ENCODE measurements at places on chromosomes 3 and 15. TPM values are rescaled to one million over a fixed set of nuclear protein-coding genes. Genes with fewer than 3 reads are reported as not detected.

DNA sequence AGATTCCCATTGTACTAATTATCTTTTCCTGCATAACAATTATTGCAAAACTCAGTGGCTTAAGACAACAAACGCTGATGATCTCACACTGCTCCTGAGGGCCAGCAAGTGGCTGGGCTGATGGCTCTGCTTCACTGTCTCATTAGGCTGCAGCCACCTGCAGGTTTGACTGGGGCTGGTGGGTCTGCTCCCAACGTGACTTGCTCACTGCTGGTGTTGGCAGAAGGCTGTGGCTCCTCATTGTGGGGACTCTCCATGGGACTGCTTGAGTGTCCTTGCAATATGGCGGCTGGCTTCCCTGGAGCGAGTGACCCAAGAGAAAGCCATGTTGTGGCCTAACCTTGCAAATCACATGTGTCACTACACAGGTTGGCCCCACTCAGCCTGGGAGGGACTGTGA lies 71.1 kb downstream of the PLXNA1 start:
- no peaks in the 10 kb centered on the region for H3K27me3 ChIP-seq
- H3K27ac ChIP-seq, result no peak overlapping the region
- no peaks in the 10 kb centered on the region for H3K4me1 ChIP-seq
- H3K36me3 ChIP-seq, result no peaks in the 10 kb centered on the region
- H3K4me3 ChIP-seq, result no peak overlapping the region
- peak; percentile 7 for DNase-seq

DNA sequence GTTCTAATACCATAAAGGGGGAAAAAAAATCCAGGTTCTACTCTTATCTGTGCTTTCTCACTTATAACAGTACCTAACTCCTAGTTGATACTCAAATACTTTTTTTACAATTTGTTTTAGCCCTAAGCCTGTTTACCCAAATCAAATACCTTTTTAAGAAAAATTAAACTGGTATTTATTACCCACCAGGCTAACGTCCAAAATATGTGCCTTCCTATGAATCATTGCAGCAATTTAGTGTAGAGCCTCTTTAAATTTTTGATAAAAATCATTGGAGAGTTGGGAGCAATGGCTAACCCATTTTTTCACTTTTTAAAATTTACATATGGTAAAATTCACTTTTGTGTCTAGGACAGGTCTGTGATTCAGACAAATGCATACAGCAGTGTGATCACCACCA lies 27.9 kb downstream of the FILIP1L start:
- no peaks in the 10 kb centered on the region for H3K4me1 ChIP-seq
- DNase-seq, result no peak
- H3K27me3 ChIP-seq, result no peaks in the 10 kb centered on the region
- no peak overlapping the region for H3K4me3 ChIP-seq

DNA sequence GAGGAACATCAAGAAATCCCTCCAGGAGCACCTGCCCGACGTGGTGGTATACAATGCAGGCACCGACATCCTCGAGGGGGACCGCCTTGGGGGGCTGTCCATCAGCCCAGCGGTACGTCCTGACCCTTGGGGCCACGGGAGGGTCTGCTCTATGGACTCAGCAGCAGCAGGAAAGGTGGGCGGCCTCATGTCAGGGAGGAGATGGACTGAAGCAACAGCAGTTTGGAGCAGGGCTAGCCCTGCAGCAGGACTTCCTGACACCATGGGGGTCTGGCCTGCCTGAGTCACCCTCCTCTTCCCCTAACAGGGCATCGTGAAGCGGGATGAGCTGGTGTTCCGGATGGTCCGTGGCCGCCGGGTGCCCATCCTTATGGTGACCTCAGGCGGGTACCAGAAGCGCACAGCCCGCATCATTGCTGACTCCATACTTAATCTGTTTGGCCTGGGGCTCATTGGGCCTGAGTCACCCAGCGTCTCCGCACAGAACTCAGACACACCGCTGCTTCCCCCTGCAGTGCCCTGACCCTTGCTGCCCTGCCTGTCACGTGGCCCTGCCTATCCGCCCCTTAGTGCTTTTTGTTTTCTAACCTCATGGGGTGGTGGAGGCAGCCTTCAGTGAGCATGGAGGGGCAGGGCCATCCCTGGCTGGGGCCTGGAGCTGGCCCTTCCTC lies 24.2 kb downstream of the HDAC11 start:
- H3K4me3 ChIP-seq, result no peak overlapping the region
- peak; percentile 20 for DNase-seq
- H3K27ac ChIP-seq, result no peak overlapping the region
- H3K27me3 ChIP-seq, result no peaks in the 10 kb centered on the region

GRCh38 chr3:188272481-188273372 lies 118.8 kb downstream of the LPP start:
- no peaks in the 10 kb centered on the region for H3K27me3 ChIP-seq
- H3K4me3 ChIP-seq, result no peak overlapping the region
- DNase-seq, result no peak
- no peaks in the 10 kb centered on the region for H3K36me3 ChIP-seq
- H3K4me1 ChIP-seq, result peaks cover 60% of the 10 kb centered on the region

GRCh38 chr3:88180398-88180999 lies 30.7 kb downstream of the C3orf38 start:
- H3K4me3 ChIP-seq, result no peak overlapping the region
- H3K27ac ChIP-seq, result no peak overlapping the region
- H3K27me3 ChIP-seq, result no peaks in the 10 kb centered on the region
- H3K4me1 ChIP-seq, result no peaks in the 10 kb centered on the region
- DNase-seq, result no peak
- no peaks in the 10 kb centered on the region for H3K36me3 ChIP-seq

- no peak for DNase-seq
- peaks cover 3% of the 10 kb centered on the region for H3K27me3 ChIP-seq
- H3K4me1 ChIP-seq, result no peaks in the 10 kb centered on the region
- no peak overlapping the region for H3K4me3 ChIP-seq
- H3K27ac ChIP-seq, result no peak overlapping the region
- no peaks in the 10 kb centered on the region for H3K36me3 ChIP-seq
Observed at GRCh38 chr3:10757821-10758130, 58.3 kb upstream of the SLC6A11 start.

The CADPS gene
- 3.6 TPM for total RNA-seq

The P2RY1 gene
- 8.4 TPM for total RNA-seq

- H3K27me3 ChIP-seq, result no peaks in the 10 kb centered on the region
- H3K36me3 ChIP-seq, result no peaks in the 10 kb centered on the region
- H3K4me3 ChIP-seq, result no peak overlapping the region
- H3K4me1 ChIP-seq, result no peaks in the 10 kb centered on the region
- no peak overlapping the region for H3K27ac ChIP-seq
Observed at GRCh38 chr3:123833398-123833785, 50.7 kb downstream of the MYLK start.

GRCh38 chr3:47601281-47601680 lies 22.6 kb upstream of the CSPG5 start:
- no peak overlapping the region for H3K4me3 ChIP-seq
- H3K27ac ChIP-seq, result no peak overlapping the region
- no peaks in the 10 kb centered on the region for H3K36me3 ChIP-seq

DNA sequence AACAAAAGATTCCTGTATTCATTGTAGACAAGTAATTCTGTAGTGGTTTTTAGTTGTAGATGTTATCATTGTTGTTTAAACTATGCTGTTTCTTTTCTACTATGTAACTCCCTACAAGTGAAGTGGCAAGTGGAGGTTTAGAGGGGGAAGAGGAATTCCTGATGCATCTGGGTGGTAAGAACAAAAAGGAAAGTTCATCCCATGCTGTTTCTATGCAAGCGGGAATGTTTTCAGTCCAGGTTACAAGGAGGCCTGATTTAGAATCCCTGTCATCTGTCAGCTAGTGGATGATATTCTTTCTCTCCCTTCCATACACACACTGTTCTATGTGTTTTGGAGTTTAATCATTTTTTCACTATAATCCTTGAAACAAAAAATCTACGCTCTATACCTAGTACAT lies 67.4 kb downstream of the IMPG2 start:
- no peak overlapping the region for H3K27ac ChIP-seq
- no peaks in the 10 kb centered on the region for H3K27me3 ChIP-seq
- no peak overlapping the region for H3K4me3 ChIP-seq
- DNase-seq, result no peak

The STAC gene
- 0.44 TPM for total RNA-seq

DNA sequence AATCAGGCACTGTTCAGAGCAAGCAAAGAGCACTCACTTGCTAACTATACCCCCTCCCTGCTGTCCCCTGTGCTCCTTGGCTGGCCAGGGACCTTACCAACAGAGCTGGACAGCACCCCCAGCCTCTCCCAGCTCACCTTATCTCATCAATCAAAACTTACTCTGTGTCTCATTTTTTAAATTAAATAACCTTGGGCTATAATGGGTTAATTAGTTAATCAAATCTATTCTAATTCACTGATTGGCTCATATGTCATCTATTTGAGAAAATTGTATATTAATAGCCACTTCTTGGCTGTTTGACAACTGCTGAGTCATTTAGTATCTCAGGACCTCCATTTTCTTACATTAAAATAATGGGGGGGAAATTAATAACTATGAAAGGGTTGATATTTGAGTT lies 22.9 kb downstream of the IL5RA start:
- H3K27ac ChIP-seq, result no peak overlapping the region
- no peaks in the 10 kb centered on the region for H3K27me3 ChIP-seq
- H3K36me3 ChIP-seq, result no peaks in the 10 kb centered on the region
- no peaks in the 10 kb centered on the region for H3K4me1 ChIP-seq
- no peak overlapping the region for H3K4me3 ChIP-seq
- no peak for DNase-seq

GRCh38 chr3:133127381-133127780 lies 89.2 kb downstream of the TMEM108 start:
- no peaks in the 10 kb centered on the region for H3K27me3 ChIP-seq
- DNase-seq, result no peak
- H3K4me1 ChIP-seq, result no peaks in the 10 kb centered on the region

DNA sequence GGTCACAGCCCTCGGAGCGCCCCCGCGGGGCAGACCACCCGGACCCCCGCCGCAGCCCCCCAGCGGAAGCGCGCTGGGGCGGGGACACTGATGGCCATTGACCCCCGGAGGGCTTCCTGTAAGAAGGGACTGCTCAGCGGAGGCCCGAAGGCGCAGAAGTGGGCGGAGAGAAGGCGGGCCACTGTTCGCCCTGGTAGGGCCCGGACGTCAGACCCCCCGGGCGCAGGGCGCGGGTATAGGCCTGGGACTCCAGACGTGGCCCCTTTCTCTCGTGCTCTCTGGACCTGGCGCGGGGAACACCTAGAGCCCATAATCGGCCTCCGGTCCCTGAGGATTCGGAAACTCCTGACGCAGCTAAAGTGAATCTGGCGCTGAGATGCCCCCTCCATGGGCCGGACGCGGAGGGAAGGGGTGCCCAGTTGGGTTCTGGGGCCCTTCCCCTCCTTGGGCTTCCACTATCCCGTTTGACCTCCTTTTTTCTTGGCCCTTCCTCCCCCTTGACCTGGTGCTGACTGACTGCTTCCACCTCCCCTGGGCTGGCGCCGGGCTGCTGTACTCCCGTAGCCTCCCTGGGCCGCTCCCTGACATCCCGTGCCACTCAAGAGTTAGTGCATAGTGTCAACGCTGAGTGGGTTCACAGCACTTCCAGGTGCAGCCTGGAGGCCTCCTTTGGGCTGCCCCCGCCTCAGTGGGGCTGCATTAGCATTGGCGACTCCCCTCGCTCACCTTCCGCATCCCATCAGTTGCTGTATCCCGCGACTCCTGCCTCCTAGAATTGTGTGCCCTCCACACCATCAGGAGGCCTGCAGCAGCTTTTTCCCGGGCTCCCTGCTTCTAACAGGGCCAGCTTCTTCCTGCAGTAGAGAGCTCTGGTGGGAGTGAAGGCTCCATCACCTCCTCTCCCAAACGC lies 694 bp downstream of the ABTB1 start:
- no peaks in the 10 kb centered on the region for H3K36me3 ChIP-seq
- no peaks in the 10 kb centered on the region for H3K27me3 ChIP-seq
- H3K27ac ChIP-seq, result peak overlapping the region; percentile 97
- peak overlapping the region; percentile 99 for H3K4me3 ChIP-seq

- no peaks in the 10 kb centered on the region for H3K36me3 ChIP-seq
- DNase-seq, result no peak
- H3K27me3 ChIP-seq, result no peaks in the 10 kb centered on the region
Observed at GRCh38 chr3:54772051-54772450, 155.8 kb downstream of the LRTM1 start.

The WNT5A gene
- total RNA-seq, result 2.9 TPM

DNA sequence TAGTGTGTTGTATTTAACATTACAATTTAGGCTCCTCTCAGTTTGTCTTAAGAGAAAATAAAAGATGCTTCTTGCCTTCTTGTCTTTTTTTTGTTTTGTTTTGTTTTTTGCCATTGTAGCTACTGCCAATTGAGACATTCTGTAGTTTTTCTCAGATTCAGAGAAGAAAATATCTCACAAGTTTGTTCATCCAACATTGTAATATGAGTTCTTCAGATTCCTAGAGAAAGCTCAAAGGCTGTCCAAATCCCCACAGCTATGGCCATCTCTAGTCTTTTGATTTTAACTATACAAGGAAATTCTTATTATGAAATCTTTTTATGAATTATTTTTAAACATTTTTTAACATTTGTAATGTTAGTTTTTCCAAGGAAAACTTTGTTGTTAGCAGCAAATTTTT lies 264.7 kb downstream of the RBMS3 start:
- H3K4me3 ChIP-seq, result no peak overlapping the region
- H3K27me3 ChIP-seq, result no peaks in the 10 kb centered on the region
- no peak overlapping the region for H3K27ac ChIP-seq
- DNase-seq, result no peak
- no peaks in the 10 kb centered on the region for H3K4me1 ChIP-seq

The ACVR2B gene
- 8.3 TPM for total RNA-seq

DNA sequence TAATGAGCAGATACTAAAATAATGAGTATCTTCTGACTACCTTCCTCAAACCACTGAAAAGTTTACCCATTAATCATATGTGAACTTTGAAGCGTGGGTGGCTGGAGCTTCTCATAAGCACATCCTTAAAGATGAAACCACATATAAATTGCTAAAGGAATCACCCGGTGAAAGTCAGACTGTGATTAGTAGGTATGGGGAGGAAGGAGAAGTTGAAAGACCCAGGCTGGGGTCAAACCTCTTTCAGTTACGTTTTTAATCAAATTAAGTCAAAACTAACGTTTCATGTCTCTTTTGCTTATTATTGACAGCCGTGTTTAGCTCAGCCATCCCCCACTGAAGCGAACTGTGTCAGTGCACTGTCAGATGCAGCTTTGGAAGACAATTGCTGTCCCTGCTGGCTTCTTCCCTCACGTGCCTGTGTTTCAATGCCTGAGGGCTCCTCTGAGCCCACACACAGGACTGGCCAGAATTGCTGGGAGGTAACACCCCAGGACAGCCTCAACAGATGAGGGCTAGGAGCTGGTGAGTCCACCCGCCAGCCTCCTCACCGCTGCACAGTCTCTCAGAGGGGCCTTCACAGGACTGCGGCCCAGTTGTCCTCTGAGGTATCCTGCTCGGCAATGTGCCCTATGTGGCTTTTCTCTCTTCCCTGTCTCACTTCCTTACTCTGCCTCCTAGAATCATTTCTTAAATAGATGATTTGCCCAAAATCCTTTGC lies 29.3 kb upstream of the SH3BP5 start:
- no peak overlapping the region for H3K27ac ChIP-seq
- no peak for DNase-seq
- no peaks in the 10 kb centered on the region for H3K27me3 ChIP-seq
- H3K4me1 ChIP-seq, result no peaks in the 10 kb centered on the region
- H3K4me3 ChIP-seq, result no peak overlapping the region

DNA sequence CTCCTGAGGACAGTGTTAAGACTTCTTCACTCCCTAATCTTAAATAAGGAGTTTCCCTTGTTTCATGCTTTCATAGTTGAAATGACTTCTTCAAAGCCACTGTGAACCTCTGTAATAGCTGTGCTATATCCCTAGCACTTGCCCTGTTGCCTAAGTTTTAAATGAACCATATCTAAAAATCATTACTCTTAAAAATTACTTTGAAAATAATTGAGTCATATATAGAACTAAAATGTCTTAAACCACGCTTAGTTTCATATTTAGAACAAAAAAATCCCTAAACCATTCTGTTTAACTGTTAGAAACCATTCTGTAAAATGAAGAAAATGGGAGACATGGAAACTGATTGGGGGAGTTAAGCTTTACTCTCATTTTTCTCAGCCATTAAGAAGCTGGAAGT lies 29.8 kb downstream of the DNAJC19 start:
- no peak overlapping the region for H3K27ac ChIP-seq
- no peaks in the 10 kb centered on the region for H3K27me3 ChIP-seq
- H3K4me1 ChIP-seq, result no peaks in the 10 kb centered on the region
- no peak for DNase-seq

Data from heart left ventricle (tissue), 16 donors.